ENCODE measurements at places on chromosomes 7 and 10.

GRCh38 chr7:34451923-34452322 lies 206.1 kb upstream of the NPSR1 start:
- no peak overlapping the region for H3K4me3 ChIP-seq
- H3K27me3 ChIP-seq: no peaks in the 10 kb centered on the region
- H3K4me1 ChIP-seq: no peaks in the 10 kb centered on the region
- no peak overlapping the region for H3K27ac ChIP-seq
- DNase-seq: peak; percentile 45

DNA sequence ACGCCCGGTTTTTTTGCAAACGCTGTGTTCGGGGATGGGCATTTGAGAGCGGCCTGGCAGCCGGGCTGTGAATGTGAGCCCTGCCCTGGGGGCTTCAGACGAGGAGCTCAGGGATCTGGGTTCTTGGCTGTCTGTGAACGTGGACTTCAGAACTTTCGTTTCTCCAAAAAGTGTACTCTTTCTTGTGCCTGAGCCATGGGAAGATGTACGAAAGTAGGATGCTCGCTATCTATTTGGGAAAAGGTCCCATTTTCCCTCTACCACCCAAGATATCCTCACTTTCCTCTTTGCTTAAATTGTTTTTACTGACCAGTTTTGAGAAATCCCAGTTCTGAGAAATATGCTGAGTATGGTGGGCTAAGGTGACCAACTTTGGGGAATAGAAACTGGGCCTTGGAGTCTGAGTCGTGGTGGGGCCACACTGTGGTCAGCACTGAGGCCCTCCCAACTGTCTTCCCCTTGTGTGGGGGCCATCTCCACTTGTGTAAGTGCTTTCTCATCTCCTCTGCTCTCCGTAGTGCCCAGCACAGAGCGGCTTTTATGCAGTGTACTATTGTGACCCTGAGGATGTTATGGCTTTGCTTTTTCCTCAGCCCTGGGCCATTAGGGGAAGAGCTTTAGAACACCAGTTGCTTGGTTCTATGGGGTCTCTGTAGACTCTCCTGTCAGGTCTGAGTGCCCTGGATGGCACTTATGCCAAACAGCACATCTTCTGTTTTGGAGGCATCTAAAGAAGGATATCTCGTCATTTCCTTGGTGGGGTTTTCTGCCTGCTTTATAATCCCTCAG lies 918 bp downstream of the DBNL start:
- peaks cover 31% of the 10 kb centered on the region for H3K36me3 ChIP-seq
- peak overlapping the region; percentile 94 for H3K4me3 ChIP-seq

DNA sequence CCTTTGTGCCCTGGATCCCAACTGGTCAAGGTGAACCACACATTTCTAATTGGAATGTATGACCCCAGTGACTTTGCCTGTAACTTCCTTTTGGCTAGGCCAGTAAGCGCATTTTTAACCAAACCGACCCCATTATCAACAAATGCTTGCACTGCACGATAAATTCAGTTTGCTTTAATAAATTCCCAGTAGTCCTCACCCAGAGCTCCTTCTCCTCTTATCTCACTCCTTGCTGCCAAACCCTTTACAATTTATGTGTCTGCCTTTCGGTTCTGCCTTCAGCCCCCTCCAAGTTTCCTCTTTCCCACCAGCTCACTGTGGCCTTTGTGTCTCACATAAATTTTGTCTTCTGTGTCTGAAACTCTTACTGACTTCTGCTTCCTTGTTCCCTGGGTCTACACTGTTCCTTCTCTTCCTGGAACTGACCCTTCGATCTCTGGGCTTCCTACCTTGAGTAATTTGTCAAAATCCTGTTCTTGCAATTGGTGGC lies 59.0 kb downstream of the TBXAS1 start:
- no peak overlapping the region for H3K4me3 ChIP-seq
- no peaks in the 10 kb centered on the region for H3K27me3 ChIP-seq
- H3K36me3 ChIP-seq: no peaks in the 10 kb centered on the region
- DNase-seq: no peak
- no peak overlapping the region for H3K27ac ChIP-seq

GRCh38 chr7:4638781-4639575 lies 43.1 kb upstream of the FOXK1 start:
- no peaks in the 10 kb centered on the region for H3K27me3 ChIP-seq
- peaks cover 2% of the 10 kb centered on the region for H3K4me1 ChIP-seq
- H3K27ac ChIP-seq: no peak overlapping the region
- H3K4me3 ChIP-seq: no peak overlapping the region

- no peak overlapping the region for H3K4me3 ChIP-seq
- H3K27ac ChIP-seq: no peak overlapping the region
- H3K4me1 ChIP-seq: peaks cover 3% of the 10 kb centered on the region
- no peak for DNase-seq
Measured at GRCh38 chr10:116237970-116238369, 35.0 kb downstream of the GFRA1 start.

DNA sequence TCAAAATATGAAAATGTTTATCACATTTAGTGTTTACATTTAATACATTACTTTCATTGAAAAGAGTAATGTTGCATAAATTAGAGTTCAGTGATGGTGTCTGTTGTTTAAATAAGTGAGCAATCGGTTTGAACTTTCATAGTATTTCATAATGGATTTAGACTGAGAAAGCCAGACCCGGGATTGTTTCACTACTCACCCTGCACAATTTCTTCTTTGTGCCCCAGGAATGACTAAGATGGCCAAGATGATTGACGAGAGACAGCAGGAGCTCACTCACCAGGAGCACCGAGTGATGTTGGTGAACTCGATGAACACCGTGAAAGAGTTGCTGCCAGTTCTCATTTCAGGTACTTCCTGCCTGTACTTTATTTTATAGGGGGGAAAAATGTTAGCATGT lies 74.6 kb downstream of the VCL start:
- peak overlapping the region; percentile 94 for H3K27ac ChIP-seq
- DNase-seq: peak; percentile 62
- no peaks in the 10 kb centered on the region for H3K27me3 ChIP-seq
- peaks cover 14% of the 10 kb centered on the region for H3K4me1 ChIP-seq
